ENCODE measurements at places on chromosomes 2 and 18. TPM values are rescaled to one million over a fixed set of nuclear protein-coding genes. Genes with fewer than 3 reads are reported as not detected.

DNA sequence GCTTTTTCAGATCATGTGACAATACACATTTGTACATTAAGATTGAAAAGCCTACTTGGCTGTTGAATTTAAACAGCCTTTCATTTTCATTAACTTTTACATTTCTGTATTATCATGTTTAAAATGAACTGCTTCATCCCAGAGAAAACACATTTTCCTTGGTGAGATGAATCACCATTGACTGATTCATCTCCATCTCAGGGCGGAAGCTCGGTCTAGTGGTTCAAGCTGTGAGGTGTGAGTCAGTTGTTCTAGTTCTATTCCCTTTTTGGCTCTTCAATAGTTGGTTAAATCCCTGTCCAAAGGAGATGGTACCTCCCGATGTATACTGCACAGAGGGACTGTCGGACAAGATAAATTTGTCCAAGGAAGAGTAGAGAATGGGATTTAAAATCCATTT is 189.7 kb downstream of the ADCYAP1 start:
- no peak for DNase-seq

GRCh38 chr2:68134554-68134953 is 23.1 kb upstream of the PNO1 start:
- no peak for DNase-seq

- DNase-seq: no peak
These were observed 40.6 kb upstream of the INHBB start for GRCh38 chr2:120305296-120305695.

DNA sequence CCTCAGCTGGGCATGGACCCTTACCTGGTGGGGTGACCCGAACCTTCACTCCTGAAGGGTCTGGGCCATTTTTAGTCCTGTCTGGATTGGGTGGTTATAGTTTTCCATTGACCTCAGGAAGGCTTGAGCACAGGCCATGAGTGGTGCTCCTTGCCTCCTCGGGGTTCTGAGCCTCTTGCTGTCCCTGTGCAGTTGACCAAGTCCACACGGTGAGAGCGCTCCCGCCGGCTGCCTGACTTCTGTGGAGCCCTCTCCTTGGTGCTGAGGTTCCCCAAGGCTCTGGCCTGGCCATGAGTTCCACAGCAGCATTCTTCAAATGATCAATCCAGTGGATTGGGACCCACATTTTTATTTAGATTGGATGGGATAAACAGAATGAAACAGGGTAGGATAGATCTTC is 159.5 kb downstream of the SEPTIN10 start:
- DNase-seq: no peak

GRCh38 chr2:216539791-216540241 is 41.2 kb downstream of the RPL37A start:
- peak; percentile 92 for DNase-seq

GRCh38 chr2:239723486-239724193 is 301.5 kb downstream of the NDUFA10 start:
- no peak for DNase-seq

DNA sequence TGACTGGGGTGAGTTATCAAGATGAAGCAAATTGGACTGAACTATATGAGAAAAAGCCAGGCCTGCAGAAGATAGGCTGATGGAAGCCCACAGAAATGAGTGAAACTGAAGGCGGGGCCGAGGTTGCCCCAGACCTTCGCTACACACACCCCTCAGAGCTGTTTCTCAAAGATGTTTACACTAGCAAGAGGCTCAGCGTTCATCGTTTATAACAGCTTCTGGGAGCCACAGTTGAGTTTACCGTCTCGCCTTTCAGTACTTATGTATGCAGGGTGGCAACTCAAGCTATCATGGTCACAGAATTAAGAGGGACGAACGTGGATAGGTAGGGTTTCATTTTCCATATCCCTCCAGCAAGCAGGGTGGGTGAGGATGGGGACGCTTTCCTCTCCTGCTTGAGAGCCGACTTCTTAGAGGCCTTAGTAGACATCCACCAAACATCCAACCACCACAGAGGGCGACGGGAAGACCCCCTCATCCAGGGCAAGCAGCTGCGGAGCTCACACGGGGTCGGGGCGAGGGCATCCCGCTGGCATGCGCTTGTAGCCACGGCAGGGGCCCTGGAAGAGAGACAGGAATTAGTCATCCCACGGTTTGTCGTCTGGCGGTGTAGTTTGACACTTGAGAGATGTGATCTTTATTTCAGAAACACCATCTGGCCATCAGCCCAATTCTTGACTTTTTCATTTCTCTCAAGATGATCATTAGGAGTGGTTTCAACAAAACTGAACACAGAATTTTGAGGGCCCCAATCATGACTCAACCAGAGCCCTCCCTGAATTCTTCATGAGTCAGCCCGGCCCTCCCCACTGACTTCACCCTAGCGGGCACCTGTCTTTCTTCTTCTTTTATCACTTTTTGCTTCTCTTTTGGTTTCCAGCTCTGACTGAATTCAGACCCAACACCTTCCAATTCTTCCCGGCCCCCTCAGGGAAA is 109.1 kb upstream of the CTDP1 start:
- no peak for DNase-seq

DNA sequence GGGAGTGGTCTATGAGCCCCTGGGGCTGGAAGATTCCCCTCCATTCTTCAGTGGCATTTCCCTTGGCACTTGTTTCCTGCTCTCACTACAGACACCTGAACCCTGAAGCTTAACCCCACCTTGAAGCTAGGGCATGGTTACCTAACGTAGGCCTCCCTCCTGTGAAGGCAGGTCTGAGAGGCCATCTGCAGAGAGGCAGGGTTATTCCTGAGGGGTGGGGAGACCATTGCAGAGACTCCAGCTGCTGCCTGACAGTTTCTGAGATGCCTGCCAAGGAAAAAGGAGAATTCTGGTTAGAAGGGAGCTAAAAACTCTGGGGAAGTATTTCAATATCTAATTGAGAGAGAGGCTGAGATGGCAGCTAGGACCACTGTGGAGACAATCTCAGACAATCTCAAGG is 119.3 kb upstream of the NDUFV2 start:
- no peak for DNase-seq

GRCh38 chr2:32714521-32714920 is 86.7 kb downstream of the TTC27 start:
- DNase-seq: no peak

- DNase-seq: no peak
These were observed 1384.8 kb downstream of the RPIA start for GRCh38 chr2:90076311-90076710.

GRCh38 chr2:217246108-217246507 is 386.2 kb upstream of the TNP1 start:
- no peak for DNase-seq

DNA sequence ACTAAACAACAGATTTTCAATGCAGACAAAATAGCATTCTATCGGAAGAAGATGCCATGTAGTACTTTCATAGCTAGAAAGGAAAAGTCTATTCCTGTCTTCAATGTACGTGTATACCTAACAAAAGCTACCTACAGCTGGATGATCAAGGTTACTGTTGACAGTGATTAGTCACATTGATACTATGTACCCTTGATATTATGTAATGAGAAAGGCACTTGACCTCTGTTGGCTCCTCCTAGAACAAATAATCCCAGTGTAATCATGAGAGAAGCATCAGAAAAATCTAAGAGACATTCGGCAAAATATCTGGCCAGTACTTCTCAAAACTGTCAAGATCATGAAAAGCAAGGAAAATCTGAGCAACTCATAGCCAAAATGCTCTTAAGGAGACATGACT is 44.4 kb upstream of the LRRTM4 start:
- no peak for DNase-seq

DNA sequence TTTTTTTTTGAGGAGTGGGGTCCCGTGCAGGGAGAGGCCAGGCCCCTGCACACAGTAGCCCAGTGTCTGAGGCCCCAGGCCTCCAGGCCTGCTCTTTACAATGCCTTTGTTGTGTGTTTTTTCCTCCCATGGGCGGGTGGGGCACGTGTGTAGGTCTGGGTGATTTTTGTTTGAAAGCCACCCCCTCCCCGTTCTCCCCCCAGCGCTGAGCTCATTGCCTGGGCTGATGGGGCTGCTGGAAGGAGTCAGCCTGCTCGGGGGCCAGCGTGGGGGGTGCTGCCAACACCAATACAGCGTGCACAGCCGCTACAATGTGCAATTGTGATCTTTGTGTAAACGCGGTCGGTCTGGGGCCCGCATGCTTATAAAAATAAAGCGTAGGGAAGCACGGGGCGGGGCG is 142.7 kb downstream of the DYSF start:
- no peak for DNase-seq

GRCh38 chr18:11336241-11336640 is 186.9 kb upstream of the PIEZO2 start:
- no peak for DNase-seq

- DNase-seq: no peak
These were observed 635.3 kb upstream of the ZEB2 start for GRCh38 chr2:145155196-145155595.

DNA sequence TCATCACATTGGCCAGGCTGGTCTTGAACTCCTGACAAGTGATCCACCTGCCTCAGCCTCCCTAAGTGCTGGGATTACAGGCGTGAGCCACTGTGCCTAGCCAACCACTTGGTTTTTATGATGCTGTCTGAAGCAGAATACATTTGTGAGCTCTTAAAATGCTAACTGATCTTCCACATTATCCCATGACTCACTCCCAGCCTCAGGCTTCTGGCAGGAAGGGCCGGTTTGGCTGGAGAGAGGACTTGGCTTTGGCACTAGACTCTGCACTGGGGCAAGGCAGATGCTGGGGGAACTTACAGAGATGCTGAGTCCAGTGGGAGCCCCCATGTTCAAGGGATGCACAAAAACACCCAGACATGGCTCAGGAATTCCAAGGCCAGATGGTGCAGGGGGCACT is 40.5 kb upstream of the SH3BP4 start:
- DNase-seq: no peak

- no peak for DNase-seq
These were observed 223.4 kb upstream of the SMAD2 start for GRCh38 chr18:48153613-48154481.

DNA sequence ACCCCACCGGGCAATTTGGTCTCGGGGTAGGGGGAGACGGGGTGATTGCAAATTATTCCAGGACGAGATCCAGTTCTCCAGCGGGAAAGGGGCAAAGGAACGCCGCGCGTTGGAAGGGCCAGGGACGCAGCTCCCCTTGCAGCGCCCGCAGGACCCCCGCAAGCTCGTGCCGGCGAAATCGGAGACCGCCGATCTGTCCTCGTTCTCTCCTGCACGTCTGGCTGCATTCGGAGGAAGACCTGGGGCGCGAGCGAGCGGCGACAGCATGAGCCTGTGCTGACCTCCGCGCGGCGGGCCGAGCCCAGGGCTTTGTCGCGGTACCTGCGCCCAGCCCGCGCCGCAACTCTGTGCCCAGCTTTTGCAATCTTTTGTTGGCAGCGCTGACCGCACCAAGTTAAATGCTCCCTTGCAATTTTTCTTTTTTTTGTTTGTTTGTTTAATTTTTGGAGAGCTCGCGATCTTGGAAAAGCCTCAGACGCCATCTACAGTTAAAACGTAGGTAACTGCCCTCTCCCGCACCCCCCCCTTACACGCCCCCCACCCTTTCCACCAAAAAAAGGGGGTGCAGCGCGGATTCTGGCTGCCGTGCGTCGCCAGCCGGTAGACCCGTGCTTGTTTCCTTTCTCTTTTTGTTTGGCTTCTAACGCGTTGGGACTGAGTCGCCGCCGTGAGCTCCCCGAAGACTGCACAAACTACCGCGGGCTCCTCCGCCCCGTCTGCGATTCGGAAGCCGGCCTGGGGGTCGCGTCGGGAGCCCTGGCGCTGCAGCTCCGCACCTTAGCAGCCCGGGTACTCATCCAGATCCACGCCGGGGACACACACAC is 667 bp downstream of the TRIB2 start:
- peak; percentile 62 for DNase-seq

- DNase-seq: no peak
These were observed 180.1 kb downstream of the CDH2 start for GRCh38 chr18:27996801-27997272.

DNA sequence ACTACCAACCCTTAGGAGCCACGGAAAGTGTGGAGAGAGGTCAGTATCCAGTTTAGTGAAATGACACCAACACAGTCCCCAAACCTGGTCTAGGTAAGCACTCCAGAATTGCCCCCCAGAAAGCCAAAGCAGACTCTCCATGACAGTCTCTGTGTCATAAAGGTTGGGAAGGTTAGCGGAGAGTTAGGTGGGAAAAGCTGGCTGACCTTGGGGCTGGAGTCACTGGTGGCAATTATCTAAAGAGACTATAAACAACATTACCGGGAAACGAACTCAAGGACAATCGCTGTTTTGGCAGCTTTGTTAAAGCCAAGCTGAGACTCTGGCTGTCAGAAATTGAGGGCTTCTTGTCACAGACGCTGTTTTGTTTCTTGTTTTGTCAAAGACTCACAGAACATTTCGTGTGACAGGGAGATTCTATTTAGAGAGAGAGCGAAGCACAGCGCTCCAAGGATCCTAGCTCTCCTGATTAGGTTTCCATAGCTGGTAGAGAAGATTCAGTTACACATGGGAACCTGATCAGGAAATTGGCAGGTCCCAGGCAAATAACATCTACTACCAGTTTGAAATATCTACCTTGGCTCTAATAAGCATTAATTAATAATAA is 111.3 kb downstream of the LNPK start:
- DNase-seq: no peak

GRCh38 chr2:229689307-229689839 is 25.0 kb downstream of the DNER start:
- DNase-seq: no peak

DNA sequence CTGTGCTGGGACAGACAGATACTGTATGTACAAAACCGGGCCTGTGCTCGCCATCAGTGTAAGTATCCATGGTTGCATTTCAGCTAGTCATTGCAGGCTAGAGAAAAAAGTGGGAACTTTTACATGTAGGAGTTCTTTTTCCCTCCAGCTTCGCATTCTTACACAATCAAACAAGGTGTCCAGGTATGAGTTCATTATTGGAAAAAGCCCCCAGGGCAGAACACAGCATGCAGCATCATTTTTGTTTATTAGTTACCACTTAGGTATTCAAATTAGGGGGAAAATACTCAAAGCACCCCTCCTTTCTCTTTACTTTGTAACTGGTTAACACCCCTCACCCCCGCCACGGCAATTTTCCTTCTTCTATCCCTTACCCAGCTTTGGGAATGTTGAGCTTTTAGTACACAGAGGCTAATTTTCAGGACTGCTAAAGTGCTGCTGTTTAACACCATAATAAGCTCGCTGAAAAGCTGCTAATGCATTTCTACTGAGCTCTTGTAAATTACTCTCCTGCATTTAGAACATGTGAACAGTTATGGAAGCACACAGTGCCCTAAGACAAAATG is 13.6 kb downstream of the UPP2 start:
- DNase-seq: no peak

DNA sequence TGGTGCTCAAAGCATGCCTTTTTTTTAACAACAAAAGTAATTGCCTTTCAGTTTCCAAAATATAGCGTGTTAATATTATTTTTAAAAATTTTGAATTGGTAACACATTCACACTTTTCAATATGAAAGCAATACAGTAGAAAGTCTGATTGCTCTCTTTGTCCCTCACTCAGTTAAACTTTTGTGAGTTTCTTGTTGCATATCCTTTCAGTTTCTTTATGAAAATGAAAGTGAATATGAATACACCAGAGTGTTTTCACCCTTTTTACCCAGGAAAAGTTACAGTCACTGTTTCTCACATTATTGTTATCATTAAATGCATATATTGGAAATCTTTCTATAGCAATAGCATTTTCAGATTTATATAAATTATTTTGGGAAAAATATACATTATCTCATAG is 377.4 kb upstream of the CRIM1 start:
- no peak for DNase-seq

The ZNF804A gene
- not detected for total RNA-seq

The ABCG8 gene
- not detected for total RNA-seq

The FKBP1B gene
- total RNA-seq: 10.5 TPM

The PARD3B gene
- 17.8 TPM for total RNA-seq

The LANCL1 gene
- total RNA-seq: 48.8 TPM

The TMEM198 gene
- 3.3 TPM for total RNA-seq

The RIT2 gene
- not detected for total RNA-seq

The NOSTRIN gene
- 34.8 TPM for total RNA-seq

The TMEM185B gene
- total RNA-seq: 46.5 TPM

All from body of pancreas (tissue), 4 donors.